Neural progenitor cell (in vitro differentiated cells): ENCODE measurements at places on chromosomes 16 and 17. TPM values are rescaled to one million over a fixed set of nuclear protein-coding genes. Genes with fewer than 3 reads are reported as not detected.

DRC3 gene
- total RNA-seq = 0.07 and 0.81 TPM in 2 replicates

SBK1 gene
- total RNA-seq = 4.6 and 16.4 TPM in 2 replicates

TPSAB1 gene
- total RNA-seq = not detected in 2 replicates

DPEP3 gene
- 0.19 TPM in 1 of 2 replicates, not detected in the other for total RNA-seq

MAF gene
- total RNA-seq = 10.8 and 13.5 TPM in 2 replicates

NPIPB9 gene
- 2.8 TPM in 1 of 2 replicates, not detected in the other for total RNA-seq

EIF3CL gene
- total RNA-seq = 58.1 and 104 TPM in 2 replicates

BRIP1 gene
- 40.5 and 66.4 TPM in 2 replicates for total RNA-seq

ZFP3 gene
- 0.19 and 0.34 TPM in 2 replicates for total RNA-seq

TMEM256 gene
- total RNA-seq = 72.0 and 152 TPM in 2 replicates

SLC16A13 gene
- 1.4 TPM in 1 of 2 replicates, not detected in the other for total RNA-seq
